Activated T-helper 1 cell treated with anti-CD3 and anti-CD28 coated beads, Interleukin-2, amount 50 U/mL, for 16 hours (primary cell): ENCODE measurements at places on chromosomes 6 and 20.

DNA sequence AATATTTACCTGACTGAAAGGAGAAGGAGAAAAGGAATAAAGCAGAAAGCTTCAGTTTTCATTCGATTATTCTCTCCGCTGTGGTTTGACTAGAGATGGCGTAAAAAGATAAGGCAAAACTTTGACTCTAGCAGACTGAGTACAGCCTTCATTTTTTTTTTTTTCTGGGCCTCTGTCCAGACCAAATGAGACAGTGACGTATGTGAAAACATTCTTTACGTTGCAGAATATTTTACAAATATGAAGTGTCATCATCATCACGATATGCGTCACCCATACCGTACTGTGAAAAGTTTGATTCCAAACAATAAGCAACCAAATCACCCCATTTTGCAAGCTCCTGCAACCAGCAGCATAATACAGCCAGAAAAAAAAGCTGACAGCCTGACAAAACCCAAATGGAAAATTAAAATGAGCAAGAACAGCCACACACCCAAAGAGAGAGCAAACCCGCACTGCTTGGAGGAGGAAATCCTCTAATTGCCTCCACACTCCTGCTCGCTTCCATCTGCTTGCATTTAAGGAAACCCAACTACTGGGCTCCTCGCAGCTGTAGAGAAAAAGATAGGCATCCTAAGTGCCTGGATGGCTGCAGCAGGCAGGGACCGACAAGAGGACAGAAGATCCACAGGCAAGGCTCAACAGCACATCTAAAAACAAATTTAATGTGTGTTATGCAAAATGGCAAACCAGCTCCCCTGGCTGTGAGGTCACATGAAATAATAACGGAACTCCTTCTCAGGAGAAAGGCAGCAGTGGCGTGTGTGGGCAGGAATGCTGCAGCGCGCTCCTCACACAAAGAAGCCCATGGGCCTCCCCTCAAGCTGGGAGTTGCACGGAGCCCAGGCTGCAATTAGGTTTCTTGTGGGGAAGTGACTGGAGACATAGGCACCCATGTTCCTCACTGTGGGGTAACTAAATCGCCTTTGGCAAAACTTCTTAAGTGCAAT lies 113.1 kb downstream of the FYN start:
- DNase-seq = peak; percentile 32

DNA sequence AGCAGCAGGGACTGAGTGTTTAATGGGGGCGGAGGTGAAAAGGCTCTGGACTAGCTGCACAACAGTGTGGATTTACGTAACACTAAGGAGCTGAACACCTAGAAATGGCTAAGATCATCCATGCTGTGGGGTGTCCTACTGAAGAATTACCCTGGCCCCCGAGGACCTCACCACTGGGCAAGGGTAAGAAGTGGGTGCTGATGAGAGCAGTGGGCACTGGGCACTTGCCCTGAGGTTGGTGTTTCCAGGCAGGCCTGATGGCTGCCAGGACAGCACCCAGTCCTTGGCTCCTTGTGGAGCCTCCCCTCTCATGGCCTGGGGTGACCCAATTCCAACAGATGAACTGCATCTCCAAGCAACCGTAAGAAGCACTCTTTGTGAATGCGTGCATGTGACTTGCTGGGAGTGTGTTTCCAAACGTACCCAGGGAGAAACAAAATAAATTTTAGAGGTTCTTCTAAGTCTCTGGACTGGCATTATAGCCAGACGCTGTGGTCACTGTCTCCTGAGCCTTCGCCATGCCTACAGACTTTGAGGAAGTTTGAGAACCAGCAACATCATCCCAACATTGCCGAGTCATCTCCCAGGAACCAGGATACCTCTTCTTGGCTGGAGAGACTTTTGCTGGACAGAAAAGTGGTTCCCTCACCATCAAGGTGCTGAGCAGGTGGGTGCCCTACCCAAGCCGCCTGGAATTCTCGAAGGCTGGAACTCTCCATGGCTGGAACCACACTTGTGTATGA lies 245.9 kb downstream of the ERMARD start:
- no peak for DNase-seq

DNA sequence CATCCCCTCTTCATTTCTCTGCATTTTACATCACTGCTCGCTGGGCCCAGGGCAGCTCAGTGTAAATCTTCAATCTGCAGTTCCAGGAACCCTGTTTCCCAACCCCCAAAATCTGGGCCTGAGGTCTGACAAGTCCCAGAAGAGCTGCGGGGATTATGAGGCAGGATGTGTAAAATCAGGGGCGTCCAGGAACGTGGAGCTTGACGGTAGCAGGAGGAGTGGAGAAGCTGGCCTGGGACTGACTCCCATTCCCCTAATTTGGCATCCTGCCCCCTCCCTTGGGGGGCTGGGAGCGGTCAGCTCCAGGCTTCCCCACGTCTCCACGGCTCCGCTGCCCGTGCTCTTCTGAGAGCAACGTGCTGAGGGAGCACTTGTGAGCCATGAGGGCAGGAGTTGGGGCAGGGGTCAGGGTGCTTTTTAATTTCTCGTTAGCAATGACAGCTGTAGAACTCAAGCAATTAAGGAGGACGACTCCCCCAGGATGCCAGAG lies 23.4 kb upstream of the VEGFA start:
- no peak for DNase-seq

DNA sequence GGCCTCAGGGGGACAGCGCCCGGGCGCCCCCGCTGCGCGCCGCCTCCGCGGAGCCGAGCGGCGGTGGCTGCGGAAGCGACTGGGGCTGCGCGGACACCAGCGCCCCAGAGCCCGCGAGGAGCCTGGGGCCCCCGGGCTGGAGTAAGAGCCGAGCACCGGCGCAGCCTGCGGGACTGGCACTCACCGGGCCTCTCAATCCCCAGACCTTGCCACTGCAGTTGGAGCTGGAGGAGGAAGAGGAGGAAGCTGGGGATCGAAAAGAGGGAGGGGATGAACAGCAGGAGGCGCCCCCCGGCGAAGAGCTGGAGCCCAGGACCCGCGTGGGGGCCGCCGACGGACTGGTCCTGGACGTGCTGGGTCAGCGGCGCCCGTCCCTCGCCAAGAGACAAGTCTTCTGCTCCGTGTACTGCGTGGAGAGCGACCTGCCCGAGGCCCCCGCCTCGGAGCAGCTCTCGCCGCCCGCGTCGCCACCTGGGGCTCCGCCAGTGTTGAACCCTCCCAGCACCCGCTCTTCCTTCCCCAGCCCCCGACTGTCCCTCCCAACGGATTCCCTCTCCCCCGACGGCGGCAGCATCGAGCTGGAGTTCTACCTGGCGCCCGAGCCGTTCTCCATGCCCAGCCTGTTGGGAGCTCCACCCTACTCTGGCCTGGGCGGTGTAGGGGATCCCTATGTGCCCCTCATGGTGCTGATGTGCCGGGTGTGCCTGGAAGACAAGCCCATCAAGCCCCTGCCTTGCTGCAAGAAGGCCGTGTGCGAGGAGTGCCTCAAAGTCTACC lies 590 bp downstream of the RNF217 start:
- DNase-seq = no peak

- DNase-seq = no peak
These were observed 21.1 kb upstream of the PKIB start for GRCh38 chr6:122589115-122589514.

DNA sequence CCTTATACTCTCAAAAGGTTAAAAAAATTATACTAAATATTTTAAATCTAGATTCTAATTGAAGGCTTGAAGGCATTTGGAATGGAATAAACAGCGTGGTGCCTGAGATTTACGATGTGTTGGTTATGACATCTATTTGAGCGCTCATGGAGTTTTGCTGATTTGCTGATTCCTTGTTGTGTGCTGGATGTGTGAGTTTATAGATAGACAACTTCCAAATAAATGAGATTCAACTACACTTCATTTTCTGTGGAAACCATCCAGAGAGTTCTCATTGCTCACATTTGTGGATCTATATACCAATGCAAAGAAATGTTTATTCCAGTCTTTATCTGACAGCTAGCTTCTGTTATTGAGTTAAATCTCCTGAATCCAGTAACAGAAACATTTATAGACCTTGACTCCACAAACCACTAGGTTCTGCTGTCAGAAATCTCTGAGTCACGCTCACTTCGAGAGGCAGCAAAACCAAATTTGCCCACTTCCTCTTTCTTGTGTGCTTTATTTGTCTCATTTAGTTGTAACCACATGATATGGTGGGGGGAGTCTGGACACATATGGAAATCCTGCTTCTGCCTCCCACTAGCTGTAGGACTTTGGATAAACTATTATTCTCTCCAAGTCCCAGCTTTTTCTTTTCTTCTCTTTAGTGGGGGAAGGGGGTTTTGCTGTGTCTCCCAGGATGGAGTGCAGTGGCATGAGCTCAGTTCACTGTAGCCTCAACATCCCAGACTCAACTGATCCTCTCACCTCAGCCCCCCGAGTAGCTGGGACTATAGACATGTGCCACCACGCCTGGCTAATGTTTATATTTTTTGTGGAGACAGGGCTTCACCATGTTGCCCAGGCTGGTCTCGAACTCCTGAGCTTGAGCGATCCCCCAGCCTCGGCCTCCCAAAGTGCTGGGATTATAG lies 54.5 kb downstream of the IPCEF1 start:
- no peak for DNase-seq

- DNase-seq = no peak
These were observed 51.0 kb downstream of the ANKS1A start for GRCh38 chr6:34940030-34940434.

DNA sequence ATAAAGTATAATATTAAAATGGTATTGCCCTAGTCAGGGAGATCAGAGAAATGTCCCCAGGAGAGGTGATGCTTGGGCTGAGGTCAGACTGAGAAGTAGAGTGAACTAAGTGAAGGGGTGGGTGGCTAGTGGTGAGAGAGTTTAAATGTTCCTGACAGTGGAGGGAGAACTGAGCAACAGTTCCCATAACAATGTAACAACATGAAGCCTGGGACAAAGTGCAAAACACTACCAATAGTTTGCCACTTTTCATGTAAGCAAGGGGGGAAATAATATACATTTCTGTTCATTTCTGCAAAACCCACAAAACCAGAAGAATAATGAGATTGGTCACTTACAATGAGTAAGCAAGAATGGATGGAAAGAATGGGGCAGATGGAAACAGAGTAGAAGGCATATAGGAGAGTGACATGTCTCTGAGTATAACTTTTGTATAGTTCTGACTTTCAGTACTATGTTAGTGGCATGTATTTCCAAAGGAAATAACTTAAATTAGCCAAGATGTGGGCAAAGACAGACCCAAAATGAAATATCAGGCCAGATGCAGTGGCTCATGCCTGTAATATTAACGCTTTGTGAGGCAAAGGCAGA lies 13.3 kb upstream of the FAXC start:
- DNase-seq = no peak

GRCh38 chr20:57964011-57964862 lies 254.4 kb upstream of the PMEPA1 start:
- DNase-seq = no peak

GRCh38 chr20:14412065-14412681 lies 74.8 kb upstream of the FLRT3 start:
- no peak for DNase-seq

DNA sequence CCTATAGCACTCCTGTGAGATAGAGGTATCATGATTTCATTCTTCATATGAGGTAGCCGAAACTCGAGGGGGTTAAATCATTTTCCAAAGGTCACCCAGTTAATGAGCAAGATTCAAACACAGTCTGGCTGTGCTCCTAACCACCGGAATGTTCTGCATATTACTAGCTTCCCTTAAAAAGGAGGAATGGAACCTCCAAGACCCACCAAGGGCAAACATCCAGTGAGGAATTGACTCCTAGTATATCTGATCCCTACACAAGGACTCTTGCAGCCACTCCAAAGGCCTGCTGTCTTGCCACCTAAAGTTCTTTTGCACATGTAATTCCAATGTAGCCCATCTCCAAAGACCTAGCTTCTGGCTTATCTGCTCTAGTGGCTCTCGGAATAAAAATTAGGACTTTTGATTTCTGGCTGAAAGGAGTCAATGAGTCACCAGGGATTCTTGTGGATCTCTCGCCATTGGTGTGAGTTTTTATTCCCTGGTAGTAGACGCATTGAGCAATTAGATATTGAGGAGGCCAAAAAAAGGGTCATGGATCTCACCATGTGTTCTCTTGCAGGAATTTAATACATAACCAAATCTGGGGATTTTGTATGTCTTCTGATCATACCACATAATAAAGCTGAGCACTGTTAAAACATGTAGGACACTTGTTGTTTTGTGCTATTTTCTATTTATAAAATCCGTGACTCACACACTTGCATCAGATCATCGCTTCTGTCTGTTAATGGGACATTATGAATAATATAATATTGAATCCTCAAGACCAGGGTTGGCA lies 9.1 kb downstream of the BCAS1 start:
- DNase-seq = no peak

- peak; percentile 18 for DNase-seq
These were observed 405 bp upstream of the RNF182 start for GRCh38 chr6:13924146-13924948.

DNA sequence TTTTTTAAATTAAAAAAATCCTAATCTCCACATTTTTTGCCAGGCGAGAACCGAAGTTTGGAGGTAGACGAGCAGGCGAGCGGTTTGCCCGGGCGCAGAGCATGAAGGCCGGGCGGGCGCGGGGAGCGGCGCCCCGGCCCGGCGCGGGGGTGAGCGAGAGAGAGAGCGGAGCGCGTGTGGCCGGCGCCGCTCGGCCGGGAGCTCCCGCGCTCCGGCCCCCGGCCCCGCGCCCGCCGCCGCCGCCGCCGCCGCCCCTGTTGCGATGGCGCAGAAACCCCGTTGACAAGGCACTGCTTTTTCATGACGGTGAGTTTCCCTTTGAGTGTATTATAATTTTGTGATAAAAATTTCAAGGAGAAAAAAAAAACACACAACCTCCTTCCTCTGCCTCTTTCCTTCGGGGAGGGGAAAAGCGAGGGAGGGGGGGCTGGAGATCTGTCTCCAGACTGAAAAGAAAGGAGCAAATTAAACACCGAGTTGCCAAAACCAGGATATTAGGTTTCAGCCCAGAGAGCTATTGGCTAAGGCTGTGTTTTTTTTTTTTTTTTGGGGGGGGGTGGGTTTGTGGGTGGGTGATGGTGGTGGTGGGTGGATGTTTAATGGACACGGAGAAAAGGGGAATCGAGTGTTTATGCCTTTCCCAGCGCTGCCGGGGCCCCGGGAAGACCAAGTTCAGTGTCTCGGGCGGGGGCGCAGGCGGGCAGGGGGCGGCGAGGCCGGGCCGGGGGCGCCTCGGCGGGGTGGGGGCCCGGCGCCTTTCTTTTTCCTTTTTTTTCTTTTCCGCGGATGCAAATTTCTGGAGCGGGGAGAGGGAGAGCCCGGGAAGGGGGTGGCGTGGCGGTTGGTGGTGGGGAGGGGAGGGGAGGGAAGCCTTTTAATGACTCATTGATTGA lies at the start of gene BICRAL:
TSS of gene BICRAL (plus strand) at position 257 of the 893 bp plus-strand sequence. CDS start 39,971 bp downstream, outside the sequence.
- DNase-seq = peak; percentile 53

DNA sequence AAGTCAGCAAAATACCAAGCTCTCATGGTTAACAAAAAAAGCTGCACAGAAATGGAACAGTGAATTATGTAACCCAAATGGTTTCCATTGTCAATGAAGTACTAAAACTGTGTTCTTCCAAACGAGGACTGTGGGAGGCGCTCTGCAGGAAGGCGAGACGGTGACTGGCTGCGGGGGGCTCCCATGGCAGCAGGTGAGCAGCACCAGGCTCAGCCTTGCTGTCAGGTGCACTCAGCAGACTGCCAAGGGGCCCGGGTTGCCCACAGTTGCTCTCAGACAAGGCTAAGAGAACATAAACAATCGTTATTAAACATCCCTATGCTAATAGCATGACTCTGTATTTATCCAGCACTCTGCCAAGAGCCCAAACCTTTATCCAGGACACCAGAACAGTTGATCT lies 630.3 kb upstream of the ARID1B start:
- DNase-seq = no peak

- DNase-seq = no peak
These were observed 52.0 kb downstream of the TRPC4AP start for GRCh38 chr20:35040646-35041045.

- DNase-seq = no peak
These were observed 1303.8 kb upstream of the ADGRB3 start for GRCh38 chr6:67331304-67331703.

- no peak for DNase-seq
These were observed 17.6 kb upstream of the TBC1D32 start for GRCh38 chr6:121351916-121352315.
